ENCODE measurements at places on chromosomes 3 and 15. TPM values are rescaled to one million over a fixed set of nuclear protein-coding genes. Genes with fewer than 3 reads are reported as not detected.

DNA sequence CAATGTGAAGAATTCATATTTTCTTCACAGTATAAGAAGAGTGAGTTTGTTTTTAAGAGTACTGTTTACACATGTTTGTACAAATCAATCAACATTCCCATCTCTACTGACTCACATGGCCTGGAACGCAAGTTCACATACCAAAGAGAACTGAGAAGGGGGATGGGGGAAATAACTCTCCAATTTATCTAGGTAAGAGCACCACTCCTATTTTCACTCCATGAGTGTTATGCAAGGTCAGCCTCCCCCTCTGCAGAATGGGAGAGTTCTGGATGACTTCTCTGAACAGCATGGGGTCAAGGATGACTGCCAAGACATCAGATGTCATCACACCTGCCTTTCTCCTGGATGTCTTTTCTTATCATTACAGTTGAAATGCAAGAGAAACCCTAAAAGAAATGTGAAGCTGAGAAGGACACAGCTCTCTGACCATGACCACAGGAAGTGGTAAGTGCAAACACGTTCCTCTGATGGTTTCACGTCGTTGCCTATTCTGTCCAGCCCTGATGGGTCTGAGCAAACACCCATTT, 95.2 kb downstream of the SEMA6D start:
- no peak for DNase-seq

DNA sequence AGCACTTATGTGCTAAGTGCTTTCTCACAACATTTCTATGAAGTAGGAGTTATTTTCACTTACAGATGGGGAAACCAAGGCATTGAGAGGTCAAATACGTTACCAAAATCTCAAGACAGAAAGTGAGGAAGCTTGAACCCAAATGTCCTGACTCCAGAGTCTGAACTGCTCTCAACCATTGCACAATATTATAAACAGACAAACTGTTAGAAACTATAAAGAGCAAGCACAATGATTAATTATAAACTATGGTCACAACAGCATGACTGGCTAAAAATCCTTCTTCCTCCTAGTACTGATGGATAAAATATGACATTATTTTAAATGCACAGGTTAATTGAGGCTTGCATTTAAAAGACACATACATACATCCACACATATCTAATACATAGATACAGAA, 77.9 kb upstream of the ASB14 start:
- DNase-seq, result no peak

- no peak for DNase-seq
Measured at GRCh38 chr3:123881771-123882170, 2.4 kb downstream of the MYLK start.

DNA sequence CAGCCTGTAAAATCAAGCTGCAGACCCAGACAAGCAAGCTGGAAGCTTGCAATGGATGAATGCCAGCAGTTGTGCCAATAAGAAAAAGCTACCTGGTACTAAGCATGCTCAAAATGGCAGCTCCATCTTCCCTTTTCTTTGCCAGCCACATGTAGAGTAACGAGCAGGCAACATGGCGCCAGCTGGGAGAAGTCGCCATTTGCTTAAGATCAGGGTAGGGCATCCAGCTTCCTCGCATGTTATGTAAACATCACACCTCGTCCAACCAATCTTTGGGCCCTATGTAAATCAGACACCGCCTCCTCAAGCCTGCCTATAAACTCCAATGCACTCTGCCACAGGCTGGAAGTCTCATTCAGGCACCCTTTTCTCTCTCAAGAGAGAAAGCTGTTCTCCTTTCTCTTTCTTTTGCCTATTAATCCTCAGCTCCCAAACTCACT, 973.9 kb downstream of the FHIT start:
- DNase-seq, result no peak

GRCh38 chr15:62886431-62887071, 156.0 kb upstream of the TPM1 start:
- no peak for DNase-seq

DNA sequence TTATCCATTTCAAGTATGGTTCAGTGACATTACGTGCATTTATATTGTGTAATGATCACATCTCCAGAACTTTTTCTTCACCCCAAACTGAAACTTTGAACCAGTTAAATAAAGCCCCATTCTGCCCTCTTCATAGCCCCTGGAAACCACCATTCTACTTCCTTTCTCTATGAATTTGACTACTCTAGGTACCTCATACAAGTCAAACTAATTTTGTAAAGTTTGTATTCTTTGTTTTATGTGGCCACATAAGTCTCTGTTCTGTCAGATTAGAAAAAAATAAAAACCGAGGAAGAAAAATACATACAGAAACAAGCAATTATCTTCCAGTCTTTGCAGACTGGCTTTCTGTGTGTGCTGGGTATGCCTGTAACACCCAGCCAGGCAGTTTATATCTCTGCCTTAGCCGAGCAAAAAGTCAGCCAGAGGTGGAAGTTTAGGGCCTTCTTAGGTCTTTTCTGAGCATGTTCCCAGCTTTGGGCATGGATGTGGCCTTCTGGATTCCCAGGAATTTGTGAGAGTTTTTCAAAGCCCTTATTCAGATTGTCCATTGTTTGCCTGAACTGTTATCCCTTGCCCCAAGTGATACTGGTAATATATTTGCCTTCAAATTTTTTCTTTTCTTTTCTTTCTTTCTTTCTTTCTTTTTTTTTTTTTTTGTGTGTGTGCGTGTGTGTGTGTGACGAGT, 6.0 kb upstream of the GRAMD1C start:
- no peak for DNase-seq

DNA sequence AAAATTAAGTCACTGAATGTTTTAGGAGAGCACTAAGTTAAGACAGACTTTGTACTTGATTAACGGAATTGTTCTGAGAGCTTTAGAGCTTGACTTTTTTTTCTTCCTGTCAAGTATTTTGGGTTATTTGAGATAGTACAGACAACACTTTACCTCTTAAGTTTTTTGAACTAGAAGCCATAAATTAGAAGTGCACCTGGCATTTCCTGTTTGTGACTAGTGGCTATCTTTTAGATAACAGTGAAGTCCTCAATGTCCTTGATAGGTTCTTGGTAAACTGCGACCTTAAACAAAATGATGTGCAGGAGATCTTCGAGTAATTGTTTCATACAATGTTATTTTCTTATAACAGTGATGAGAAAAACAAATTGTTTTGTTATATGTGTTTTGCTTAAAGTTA, 213.9 kb downstream of the TP63 start:
- no peak for DNase-seq

GRCh38 chr3:183635431-183636220, at the start of gene KLHL24:
TSS of gene KLHL24 (plus strand) at chr3:183635623. CDS start at chr3:183650357, 14,734 bp downstream.
- DNase-seq, result peak; percentile 94

- DNase-seq, result no peak
Measured at GRCh38 chr3:103644450-103644849, 1209.6 kb downstream of the ZPLD1 start.

DNA sequence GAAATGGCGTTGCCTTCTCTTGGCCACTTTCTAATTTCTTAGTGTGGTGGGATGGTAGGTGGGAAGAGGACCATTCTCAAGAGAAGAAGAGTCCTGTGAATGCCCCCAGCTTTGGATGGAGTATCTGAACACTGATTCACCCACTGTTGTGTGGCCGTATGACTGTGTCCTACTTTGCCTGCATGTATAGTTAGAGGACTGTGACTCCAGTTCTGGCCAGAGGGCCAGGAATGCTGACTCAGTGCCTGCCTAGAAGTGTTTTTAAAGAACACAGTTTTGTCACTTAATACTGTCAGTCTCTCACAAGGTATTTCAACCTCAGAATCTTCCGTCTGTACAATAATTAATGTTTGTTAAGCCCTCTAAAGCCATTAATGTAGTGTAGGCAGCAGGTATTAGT, 2.1 kb downstream of the SEC61A1 start:
- no peak for DNase-seq

- no peak for DNase-seq
Measured at GRCh38 chr3:132381348-132381944, 35.9 kb upstream of the DNAJC13 start.

GRCh38 chr3:53489787-53490458, 4.5 kb upstream of the CACNA1D start:
- no peak for DNase-seq

GRCh38 chr3:114143817-114144216, 35.0 kb downstream of the DRD3 start:
- peak; percentile 23 for DNase-seq

The CTXN2 gene
- not detected for total RNA-seq

The SNX33 gene
- 17.0 TPM for total RNA-seq

The USP4 gene
- 37.1 TPM for total RNA-seq

The STRA6 gene
- total RNA-seq, result not detected

The DAZL gene
- total RNA-seq, result not detected

The MORC1 gene
- total RNA-seq, result not detected

The THRB gene
- total RNA-seq, result 15.4 TPM

The C3orf33 gene
- total RNA-seq, result 5.5 TPM

Measured in left cardiac atrium (tissue), 4 donors.